NCI-H345 (cell line): ENCODE measurements at places on chromosomes 13 and 19.

DNA sequence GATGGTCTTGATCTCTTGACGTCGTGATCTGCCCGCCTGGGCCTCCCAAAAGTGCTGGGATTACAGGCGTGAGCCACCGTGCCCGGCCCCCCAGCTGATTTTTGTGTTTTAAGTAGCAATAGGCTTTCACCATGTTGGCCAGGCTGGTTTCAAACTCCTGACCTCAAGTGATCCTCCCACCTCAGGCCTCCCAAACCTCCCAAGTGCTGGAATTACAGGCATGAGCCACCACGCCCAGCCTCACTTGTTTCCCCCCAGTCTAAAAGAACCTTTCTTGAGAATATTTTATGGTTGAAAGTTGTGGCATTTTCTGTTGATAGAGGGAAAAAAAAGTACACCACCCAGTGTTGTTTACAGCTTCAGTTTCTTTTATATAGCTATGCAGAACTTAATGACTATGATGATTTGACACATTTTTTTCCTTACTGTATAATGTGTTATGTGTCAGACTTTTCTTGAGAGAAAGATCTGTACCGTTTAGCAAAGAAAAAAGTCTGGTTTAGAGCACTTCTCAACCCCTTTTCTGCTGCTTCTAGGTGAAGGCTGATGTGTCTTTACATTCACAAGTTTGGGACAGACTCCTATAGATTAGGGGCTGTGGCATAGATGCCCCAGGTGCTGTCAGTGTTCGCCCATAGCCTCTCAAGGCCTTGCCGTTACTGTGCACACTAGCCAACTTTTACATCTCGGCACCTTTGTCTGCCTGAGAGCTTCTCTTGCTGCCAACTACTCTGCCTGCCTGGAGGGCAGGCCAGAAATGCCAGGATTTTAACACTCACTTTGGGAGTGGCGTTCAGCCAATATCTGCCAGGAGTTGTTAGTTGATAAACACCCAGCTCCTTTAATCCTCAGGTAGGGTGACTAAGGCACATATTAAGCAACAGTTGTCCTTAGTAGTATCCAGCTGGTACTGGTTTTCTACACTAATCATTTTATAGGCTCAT is 33.0 kb downstream of the KCTD4 start:
- DNase-seq: no peak

DNA sequence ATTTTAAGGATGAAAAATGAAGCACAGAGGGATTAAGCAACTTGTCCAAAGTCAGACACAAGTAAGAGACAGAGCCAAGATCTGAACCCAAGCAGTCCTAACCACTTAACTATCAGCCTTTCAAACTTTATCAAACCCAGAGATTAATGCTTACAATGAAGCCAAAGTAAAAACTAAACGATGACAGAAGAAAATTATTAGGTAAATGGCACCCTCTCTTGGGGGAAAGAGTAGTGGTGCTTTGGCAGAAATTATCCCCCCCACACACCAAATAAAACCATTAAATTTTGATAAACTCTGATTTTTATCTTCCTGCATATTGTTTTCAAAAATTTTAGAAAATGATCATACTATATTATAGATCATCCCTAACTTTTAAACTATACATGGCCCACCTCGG is 329.2 kb downstream of the SLC7A1 start:
- DNase-seq: no peak

- DNase-seq: no peak
These were observed 14.5 kb upstream of the ISYNA1 start for GRCh38 chr19:18452386-18452785.

- no peak for DNase-seq
These were observed 15.3 kb downstream of the RAB3D start for GRCh38 chr19:11324079-11324661.

GRCh38 chr13:25992076-25992475 is 59.7 kb downstream of the SHISA2 start:
- no peak for DNase-seq
